Stimulated activated CD8-positive, alpha-beta memory T cell treated with anti-CD3 and anti-CD28 coated beads, Interleukin-15, amount 100 ng/mL, for 1 hour (primary cell): ENCODE measurements at places on chromosomes 2 and 18.

DNA sequence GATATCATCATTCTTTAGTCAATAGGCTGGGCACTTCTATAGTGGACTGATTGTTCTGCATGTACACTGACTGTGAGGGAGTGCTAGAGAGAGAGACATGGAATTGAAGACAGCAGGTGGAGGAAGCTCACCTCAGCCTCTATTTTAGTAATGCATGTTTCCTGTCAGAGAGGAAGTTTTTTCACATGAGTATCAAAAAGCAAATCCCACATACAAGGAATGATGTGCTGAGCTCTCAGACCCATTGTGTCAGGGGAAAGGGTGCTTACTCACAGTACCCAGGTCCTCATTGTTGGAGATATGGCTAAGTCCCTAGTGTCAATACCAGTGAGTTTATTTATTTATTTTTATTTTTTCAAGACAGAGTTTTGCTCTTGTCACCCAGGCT lies 9.9 kb upstream of the CDK15 start:
- DNase-seq = no peak

GRCh38 chr18:71899707-71900472 lies 644.3 kb downstream of the CBLN2 start:
- no peak for DNase-seq

GRCh38 chr2:109545828-109546713 lies 67.7 kb downstream of the SEPTIN10 start:
- DNase-seq = peak; percentile 31

DNA sequence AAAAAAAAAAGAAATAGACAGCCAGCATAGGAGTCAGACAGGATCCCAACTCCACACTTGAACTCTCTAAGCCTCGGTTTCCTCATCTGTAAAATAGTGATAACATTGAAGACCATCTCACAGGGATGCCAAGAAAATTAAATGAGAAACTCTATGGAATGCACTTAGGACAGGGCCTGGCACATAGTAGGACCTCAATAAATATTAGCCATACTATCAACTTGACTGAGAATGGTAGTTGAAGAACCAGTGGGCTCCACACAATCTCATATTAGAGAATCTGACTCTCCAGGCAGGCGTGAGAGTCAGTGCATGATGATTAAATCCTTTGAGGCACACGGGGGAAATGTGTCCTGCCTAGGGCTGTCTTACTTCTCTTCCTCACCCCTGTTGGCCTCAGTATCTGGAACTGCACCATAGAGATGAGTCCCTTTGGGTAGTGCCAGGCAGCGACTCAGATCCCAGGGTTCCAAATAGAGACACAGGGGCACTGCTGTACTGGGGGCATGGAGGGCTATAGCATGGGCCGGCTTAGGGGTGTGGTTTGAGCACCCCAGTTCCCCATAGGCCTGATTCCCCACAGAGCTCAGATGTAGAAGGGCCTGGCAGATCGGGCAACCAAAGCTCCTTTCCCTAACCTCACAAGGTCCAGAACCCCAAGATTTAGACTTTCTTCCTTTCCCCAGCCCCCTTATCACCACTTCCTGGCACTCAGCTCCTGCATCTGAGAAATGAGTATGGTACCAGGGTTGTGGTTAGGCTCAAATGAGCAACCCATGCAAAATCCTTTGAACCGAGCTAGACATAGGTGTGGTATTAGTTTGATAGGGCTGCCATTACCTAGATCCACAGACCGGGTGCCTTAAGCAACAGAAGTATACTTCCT lies 51.3 kb upstream of the CAB39 start:
- no peak for DNase-seq

GRCh38 chr18:46609048-46609447 lies 48.0 kb downstream of the LOXHD1 start:
- no peak for DNase-seq

- DNase-seq = no peak
These were observed 52.0 kb downstream of the TEKT4 start for GRCh38 chr2:94923196-94923595.

DNA sequence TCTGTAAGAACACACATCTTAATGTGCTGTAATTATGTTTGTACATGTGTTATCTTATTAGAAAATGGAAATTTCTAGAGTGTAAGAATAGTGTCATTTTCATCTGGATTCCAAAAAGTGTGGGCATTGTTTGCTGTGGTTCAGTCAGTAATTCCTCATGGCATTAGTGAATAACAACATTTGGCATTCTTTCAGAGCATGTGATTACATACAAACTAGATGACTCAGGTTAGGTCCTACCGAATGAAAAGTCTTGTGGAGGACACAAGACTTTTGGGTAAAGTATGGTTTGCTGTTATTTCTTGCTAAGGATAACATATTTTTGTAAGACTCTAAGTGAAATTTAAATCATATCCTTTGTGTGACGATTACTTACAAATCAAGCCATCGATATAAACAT lies 593.1 kb upstream of the NRXN1 start:
- no peak for DNase-seq

DNA sequence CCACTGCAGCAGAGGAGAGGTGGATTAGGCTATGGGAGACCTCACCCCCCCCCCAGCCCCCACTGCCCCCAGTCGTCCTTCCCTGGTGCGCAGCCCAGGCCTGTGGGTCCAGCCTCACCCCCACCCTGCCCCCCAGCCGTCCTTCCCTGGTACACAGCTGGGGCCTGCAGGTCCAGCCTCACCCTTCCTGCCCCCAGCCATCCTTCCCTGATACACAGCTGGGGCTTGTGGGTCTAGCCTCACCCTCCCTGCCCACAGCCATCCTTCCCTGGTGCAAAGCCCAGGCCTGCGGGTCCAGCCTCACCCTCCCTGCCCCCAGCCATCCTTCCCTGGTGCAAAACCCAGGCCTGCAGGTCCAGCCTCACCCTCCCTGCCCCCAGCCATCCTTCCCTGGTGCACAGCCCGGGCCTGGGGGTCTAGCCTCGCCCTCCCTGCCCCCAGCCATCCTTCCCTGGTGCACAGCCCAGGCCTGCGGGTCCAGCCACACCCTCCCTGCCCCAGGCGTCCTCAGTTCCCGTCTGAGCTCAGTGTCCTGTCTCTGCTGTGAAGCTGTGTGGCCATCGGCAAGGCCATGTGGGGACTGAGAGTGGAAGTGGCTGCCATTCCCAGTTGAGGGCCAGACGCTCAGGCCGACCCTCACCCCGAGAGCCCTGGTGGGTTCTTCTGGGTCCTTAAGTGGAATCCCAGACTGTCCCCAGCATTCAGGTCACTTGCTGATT lies 86.8 kb upstream of the SNTG2 start:
- no peak for DNase-seq

DNA sequence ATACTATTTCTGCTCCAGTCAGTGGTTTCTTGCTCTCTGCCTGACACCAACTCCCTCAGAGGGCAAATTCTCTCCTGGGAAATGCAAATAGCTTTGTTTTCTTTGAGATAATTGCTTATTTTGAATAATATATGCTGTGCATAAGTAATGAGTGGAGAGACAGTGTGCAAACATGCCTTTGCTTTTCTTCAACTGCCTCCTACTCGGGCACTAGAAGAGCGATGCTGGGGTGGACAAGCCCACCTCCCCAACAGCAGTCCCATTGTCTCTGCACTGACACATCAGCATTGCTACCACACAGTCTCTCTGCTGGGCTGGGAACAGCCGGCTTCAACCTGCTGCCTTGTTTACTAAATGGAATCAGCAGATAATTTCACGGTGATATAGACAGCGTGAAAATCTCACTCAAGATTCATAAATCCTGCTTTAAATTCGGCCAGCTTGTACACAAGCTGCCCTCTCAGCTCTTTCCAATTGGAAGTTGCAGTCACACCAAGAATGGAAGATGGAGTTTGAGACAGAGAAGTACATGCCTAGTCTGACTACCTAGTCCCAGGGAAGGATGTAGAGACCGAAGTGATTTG lies 694.5 kb downstream of the TDRD15 start:
- DNase-seq = no peak

DNA sequence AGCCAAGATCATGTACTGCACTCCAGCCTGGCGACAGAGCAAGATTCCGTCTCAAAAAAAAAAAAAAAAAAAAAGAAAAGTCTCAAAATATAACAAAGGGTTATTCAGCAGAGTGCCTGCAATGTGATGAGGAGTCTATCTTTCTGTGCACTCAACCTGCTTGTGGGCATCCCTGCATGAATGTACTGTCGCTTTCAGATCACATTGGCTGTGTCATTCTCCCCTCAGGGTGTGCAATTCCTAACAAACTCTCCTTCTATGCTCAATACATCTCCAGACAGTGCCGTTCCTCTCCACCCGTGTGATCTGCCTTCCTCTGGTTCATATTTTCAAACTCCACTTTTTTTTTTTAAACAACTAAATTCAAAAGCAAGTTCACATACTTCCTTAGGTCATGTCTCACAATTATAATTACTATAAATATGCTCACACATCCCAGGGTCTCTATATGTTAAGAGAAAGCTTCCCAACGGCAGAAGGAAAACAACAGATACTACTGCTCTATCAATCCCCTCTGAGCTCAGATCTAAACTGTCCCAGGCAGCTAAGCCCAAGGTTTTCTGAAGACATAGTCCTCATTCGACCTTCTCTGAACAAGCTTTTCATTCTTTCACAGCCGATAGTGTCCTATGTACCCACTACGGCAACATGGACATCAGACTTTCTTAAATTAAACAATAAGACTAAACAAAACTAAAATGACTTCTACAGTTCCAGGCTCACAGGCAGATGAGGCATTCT lies 35.2 kb downstream of the PTMA start:
- DNase-seq = no peak

- no peak for DNase-seq
These were observed 69.4 kb upstream of the SMAD2 start for GRCh38 chr18:47999801-48000248.

DNA sequence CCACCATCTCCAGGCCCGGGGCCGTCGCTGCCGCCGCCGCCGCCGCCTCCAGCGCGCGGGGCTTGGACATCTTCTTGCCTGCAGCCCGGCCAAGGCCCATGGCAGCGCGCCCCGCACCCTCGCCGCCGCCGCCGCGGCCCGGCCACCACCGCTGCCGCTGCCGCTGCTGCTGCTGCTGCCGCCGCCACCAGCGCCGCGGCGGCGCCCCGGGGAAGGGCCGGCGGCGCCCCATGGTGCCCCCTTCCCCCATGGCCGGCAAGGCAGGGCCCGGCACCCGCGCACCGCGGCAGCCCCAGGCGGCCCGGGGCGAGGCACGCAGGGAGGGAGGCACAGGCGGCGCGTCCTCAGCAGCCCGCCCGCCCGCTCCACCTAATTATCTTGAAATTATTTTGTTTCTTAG lies 3057.4 kb downstream of the RPIA start:
- no peak for DNase-seq

DNA sequence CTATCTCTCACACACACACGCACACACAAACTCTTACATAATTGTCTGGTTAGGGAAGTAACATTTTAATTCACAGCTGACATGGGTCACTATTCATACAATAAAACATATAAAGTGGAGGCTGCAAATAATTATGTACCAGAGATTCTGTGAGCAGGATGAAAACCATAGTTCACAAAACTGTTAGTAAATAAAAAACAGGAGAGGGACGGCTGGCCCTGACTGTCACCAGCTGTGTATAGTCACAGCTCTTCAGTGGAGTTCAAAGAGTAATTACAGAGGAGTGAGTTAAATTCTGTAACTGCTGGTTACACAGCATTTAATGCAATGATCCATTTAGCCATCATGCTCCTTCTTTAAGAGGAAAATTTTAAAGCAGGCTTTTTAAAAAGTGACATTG lies 76.9 kb downstream of the NRXN1 start:
- no peak for DNase-seq

GRCh38 chr2:3667151-3667631 lies 9.2 kb downstream of the ALLC start:
- no peak for DNase-seq

DNA sequence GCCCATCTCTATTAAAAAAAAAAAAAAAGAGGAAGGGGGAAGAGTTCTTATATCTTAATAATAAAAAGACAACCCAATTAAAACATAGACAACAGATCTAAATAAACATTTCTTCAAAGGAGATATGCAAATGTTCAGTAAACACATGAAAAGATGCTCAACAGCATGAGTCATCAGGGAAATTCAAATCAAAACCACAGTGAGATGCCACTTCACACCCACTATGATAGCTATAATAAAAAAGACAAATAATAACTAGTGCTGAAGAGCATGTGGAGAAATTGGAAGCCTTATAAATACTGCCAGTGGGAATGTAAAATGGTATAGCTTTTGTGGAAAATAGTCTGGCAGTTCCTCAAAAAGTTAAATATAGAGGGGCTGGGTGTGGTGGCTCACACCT lies 61.5 kb upstream of the CYP20A1 start:
- no peak for DNase-seq
